Common myeloid progenitor, CD34-positive (primary cell): ENCODE measurements at places on chromosomes 12 and 14.

DNA sequence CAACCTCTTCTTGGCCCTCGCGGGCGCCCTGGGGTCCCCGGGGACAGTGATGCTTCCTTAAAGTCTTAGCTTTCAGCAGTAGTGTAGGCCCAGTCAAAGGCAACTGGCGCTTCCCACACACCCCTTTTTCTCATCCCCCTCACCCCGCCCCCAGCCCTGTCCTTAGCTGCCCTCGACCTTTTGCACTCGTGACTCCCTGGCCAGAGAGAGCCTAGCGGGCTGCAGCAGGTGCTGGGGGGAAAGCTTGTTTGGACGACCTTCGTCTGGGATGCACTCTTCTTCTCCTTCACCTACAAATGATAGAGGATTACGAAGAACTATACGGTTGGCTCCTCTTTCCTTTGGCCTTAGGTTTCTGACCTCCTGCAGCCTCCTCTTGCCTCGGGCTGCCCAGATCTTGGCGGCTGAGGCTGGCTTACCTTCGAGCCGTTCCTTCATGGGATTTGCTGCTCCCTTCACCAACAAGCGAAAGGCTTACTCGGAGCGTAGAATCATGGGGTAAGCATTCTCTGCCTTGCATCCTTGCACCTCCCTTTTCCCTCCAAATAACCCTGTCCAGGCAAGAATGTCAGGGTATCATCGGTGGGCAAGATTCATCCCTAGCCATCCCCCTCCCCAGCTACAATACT lies 815 bp downstream of the COQ10A start:
- H3K27ac ChIP-seq: no peak overlapping the region
- peaks cover 14% of the 10 kb centered on the region for H3K4me1 ChIP-seq
- no peak for DNase-seq
- H3K27me3 ChIP-seq: no peaks in the 10 kb centered on the region
- H3K4me3 ChIP-seq: peak overlapping the region; percentile 87

DNA sequence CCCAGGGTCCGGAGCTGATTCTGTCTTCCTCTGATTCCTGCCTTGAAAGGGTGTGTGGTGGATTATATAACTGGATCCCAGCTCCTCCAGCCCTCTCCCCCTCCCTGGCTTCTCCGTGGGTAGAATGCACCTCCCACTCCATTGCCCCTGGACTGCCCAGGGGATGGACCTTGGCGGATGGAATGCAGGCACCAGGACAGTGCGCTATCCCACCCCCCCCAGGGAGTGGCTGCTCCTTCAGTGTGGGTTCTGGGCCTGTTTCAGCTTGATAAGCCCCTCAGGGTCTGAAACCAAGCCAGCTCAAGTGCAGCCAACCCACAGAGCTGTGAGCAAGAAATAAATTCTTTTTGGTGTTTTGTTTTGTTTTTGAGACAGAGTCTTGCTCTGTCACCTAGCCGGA lies 112.4 kb upstream of the TMEM132D start:
- no peaks in the 10 kb centered on the region for H3K36me3 ChIP-seq
- H3K4me3 ChIP-seq: no peak overlapping the region
- DNase-seq: no peak
- H3K27me3 ChIP-seq: peaks cover 43% of the 10 kb centered on the region

DNA sequence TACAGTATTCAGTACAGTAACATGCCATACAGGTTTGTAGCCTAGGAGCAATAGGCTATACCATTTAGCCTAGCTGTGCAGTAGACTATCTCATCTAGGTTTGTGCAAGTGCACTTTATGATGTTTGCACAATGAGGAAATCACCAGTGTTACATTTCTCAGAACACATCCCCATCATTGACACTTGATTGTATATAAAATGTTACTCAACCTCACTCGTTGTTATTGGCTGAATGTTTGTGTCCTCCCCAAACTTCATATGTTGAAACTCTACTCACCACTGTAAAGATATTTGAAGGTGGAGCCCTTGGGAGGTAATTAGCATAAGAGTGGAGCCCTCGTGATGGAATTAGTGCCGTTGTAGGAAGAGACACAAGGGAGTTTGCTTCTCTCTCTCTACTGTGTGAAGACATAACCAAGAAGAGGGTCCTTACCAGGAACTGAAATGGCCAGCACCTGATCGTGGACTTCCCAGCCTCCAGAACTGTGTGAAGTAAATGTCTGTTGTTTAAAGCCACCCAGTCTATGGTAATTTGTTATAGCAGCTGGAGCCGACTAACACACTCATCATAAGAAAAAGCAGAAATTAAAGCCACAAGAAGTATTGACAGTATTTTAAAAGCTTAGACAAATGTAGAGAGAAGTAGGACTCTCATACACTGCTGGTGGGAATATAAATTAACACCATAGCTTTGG lies 3.2 kb upstream of the MED13L start:
- peaks cover 25% of the 10 kb centered on the region for H3K4me1 ChIP-seq
- no peak for DNase-seq
- H3K4me3 ChIP-seq: no peak overlapping the region
- H3K36me3 ChIP-seq: no peaks in the 10 kb centered on the region
- no peaks in the 10 kb centered on the region for H3K27me3 ChIP-seq

GRCh38 chr12:109577311-109577710 lies 3.7 kb downstream of the MVK start:
- peak overlapping the region; percentile 36 for H3K27ac ChIP-seq
- no peaks in the 10 kb centered on the region for H3K27me3 ChIP-seq
- peaks cover 12% of the 10 kb centered on the region for H3K4me1 ChIP-seq
- no peak overlapping the region for H3K4me3 ChIP-seq
- H3K36me3 ChIP-seq: peaks cover 3% of the 10 kb centered on the region

DNA sequence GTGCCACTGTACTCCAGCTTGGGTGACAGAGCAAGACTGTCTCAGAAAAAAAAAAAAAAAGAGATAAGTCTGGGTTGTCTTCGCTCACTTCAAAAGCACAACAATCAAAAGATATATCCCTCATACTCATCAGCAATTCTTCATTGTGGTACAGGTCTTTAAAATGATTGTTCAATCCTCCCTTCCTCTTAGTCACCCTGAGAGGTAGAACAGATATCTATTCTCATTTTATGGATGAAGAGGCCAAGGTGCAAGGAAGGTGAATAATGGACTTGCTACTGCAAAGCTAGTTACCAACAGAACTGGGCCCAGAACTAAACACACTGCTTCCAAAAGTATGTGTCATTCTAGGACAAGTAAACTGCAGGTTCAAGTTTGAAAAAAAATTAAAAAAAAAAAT lies 7.1 kb downstream of the ERG28 start:
- no peak overlapping the region for H3K27ac ChIP-seq
- no peak for DNase-seq
- no peak overlapping the region for H3K4me3 ChIP-seq
- peaks cover 77% of the 10 kb centered on the region for H3K36me3 ChIP-seq
- H3K4me1 ChIP-seq: peaks cover 3% of the 10 kb centered on the region
- no peaks in the 10 kb centered on the region for H3K27me3 ChIP-seq

DNA sequence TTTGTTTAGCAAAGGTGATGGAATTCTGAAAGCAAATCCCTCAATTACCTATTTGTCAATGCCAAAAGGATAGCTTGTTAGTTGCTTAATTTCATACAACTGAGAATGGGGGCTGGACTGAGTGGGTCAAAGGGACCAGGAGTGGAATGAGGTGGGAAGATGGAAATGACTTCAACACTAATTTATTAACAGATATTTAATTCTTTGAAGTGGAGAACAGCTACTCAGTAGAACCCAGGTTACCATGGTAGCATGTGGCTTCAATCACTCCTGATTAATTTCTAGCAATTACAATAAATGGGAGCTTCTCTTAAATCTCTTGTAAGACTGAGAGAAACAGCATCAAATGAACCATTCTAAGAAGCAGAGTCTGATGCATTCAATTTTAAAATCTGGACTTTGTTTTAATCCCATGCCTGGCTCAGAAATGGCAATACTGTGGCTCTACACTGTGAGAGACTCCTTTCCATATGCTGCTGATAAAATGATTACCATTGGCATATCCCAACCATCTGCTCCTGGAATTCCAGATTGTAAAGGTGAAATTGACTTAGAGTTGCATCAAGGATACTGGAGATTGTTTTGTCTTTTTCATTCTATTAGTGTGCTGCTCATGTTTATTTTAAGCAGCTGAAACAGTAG lies 607.8 kb downstream of the SNAPC1 start:
- no peaks in the 10 kb centered on the region for H3K36me3 ChIP-seq
- no peaks in the 10 kb centered on the region for H3K4me1 ChIP-seq
- H3K27ac ChIP-seq: no peak overlapping the region
- H3K27me3 ChIP-seq: no peaks in the 10 kb centered on the region
- H3K4me3 ChIP-seq: no peak overlapping the region
- DNase-seq: no peak

DNA sequence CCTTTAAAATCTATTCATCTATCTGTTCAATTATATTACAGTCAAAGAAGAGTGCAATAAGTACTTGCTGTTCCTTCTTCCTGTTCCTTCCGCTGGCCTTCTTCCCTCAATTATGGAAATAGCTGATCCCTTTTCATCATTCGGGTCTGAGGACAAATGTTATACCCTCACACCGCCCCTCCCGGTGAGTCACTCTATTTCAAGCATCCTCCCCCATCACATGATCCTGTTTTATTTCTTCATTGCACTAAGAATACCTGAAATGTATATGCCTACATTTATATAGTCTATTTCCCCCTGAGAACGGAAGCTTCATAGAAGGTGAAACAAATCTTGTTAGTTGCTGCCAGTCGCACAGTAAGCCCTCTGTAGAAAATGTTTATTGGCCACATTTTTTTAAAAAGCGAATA lies 2.5 kb downstream of the SLC38A1 start:
- peak overlapping the region; percentile 88 for H3K27ac ChIP-seq
- H3K36me3 ChIP-seq: no peaks in the 10 kb centered on the region
- peaks cover 21% of the 10 kb centered on the region for H3K4me1 ChIP-seq
- H3K27me3 ChIP-seq: no peaks in the 10 kb centered on the region
- peak overlapping the region; percentile 99 for H3K4me3 ChIP-seq
